ENCODE measurements at places on chromosomes 2 and 18.

DNA sequence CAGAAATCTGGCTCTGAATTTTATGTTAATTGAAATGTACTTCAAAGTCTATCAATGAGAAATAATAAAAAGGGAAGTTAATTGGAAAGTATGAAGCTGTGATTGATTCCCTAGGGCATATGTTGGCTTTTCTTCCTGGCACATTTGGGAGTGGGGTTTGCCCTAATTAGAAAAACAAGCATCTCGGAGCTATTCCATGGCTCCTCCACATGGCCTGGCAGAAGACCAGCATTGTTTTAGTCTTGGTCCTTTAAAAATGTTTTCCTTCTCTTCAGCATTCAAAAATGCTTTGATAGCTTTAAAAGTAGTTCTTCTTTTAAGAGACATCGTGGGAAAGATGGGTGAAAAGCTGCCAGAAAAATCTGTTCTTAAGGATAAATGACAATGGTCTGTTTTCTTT, 445.5 kb upstream of the PKDCC start:
- no peak for DNase-seq

DNA sequence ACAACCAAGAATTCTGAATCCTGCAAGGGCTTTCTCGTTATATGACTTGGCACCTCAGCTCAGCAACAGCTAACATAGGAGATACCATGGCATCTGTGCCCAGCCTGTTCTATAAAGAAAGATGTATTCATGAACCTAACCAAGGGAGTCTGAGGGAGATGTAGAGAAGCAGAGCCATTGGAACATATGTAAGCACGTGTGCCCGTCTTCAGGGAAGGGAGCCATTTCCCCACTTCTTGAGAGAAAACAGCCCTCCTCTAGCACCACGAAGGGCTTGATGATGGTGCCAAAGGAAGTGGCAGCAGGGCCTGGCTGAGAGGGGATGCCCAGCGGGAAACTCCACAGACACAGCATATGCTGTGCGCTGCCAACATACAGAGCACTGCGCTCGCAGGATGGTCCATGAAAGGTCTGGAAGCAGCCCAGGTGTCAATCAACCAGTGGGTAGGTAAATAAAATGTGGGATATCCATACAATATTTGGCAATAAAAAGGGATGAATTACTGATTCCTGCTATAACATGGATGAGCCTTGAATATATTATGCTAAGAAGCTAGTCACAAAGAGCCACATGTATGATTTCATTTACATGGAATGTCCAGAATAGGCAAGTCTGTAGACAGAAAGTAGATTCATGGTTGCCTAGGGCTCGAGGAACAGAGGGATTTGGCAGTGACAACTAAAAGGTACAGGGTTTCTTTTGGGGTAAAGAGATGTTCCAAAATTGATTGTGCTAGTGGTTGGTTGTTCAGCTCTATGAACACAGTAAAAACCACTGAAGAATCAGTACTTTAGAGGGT, 16.1 kb downstream of the TMEM247 start:
- no peak for DNase-seq

DNA sequence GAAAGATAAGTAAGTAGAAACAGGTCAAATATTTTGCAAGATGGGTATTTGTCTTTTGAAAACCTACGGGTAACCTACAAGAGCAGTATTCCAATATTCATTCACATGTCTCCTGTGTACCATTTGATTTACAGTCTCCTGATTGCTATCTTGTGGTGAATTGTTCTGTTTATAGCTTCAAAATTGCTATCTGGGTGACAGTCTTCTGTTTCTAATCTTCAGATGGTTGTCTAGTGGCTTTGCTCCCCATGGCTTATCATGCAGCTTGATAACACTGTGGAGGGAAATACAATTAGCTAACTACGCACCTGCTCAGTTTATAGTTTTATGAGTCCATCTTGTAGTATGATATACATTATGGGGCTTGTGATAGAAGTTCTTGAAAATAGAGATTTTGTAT, 816.8 kb downstream of the CPS1 start:
- DNase-seq, result no peak

DNA sequence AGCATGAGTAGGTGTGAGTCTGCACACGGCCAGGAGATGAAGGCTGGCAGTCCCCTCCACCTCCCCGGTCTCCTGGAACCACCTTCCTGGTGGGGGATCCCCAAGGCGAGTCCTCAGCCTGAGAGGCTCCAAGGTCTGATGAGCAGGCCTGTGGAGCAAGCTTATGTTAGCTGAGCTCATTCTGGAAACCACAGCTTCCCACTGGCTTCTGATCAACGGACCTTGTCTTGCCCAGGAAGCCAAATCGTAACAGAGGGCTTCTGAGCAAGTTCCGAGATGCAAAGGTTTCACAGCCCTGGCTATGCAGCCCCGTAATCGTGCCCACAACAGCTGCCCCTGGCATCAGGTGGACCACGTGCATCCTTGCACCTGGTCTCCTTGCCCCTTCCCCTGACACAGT, 28.8 kb upstream of the GPR55 start:
- no peak for DNase-seq

- DNase-seq, result no peak
Measured at GRCh38 chr2:26162963-26163362, 9.9 kb upstream of the GAREM2 start.

- no peak for DNase-seq
Measured at GRCh38 chr2:61536180-61536571, 2.0 kb downstream of the XPO1 start.

DNA sequence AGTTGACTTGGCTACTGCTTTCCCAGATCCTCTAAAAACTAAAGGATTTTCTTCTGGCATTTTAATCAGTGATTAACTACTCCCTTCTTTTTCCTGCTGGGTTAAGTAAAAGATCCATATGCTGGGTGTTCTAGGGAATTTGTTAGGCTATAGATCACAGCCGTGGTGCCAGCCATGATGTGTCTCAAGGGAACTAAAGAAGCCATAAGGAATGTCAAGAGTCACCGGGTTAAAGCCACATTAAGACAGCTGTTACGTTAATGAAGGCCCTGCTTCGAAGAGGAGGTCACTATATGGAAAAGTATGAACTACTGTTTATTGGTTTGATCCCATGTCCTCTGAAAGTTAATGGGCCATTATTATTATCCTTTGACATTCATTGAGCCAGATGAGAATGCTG, 70.7 kb downstream of the PAX3 start:
- DNase-seq, result no peak

DNA sequence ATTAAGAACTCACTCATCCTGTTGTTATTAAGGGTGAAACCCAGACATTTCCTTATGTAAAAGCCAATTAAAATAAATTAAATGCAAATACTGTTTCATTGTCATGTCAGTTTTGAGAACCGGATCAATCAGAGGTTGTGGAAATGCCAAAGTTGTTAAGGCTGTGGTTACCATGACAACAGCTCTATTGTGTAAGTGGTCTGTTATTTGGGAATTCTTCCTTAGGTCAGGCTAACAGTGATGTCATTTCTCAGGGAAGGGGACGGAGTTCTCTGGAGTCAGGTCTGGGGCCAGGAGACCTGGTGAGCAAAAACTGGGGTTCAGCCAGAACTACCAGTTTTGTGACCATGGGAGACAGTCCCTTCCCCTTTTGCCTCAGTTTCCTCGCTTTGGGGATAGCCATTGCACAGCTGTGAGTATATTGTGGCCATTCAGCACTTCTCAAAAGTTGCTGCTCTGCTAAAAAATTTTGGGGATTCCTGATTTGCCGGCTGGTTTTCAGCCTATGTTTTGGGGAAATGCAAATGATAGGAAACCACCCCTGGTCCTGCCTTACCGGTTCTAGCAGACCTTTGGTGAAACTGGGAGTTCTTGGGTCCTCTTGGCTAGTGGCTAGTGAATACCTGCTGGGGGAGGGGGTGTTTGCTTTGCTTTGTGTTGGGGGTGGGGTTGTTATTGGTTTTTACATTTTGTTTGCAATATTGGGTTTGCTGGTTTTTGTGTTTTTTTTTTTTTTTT, 21.6 kb downstream of the HPCAL1 start:
- DNase-seq, result no peak

- no peak for DNase-seq
Measured at GRCh38 chr2:100923461-100924060, 78.5 kb upstream of the RPL31 start.

GRCh38 chr2:111670776-111671175, 213.2 kb downstream of the ANAPC1 start:
- no peak for DNase-seq

DNA sequence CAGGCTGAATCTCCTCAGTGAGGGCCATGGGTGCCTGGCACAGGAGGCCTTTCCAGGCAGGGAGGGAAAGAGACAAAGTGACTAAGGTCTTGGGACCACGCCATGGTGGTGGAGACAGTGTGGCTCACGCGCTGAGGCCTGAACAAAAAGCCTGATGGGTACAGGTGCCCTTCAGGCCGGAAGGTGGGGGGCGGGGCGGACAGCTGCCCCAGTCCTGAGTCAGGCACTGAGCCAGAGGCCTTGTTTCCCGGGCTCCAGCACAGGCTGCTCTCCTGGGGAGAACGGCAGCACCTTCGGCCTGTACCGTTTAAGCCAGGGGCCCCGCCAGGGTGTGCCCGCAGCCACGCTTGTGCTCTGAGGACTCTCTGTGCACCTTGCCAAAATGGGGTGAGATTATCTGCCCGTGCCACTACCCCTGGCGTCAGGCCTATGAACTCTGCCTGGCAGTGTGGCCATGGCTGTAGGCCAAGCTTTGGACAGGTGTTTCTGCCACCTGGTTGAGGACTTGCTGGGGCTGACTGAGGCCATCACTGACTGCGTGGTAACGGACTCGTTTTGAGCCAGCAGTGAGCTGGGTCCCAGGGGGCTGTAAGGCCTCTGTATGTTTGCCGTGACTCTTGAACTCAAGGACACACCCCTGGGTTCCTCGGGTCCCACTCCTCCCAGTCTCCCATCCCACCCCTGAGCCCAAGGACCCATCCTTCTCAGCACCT, 31.7 kb upstream of the DNMT3A start:
- no peak for DNase-seq

DNA sequence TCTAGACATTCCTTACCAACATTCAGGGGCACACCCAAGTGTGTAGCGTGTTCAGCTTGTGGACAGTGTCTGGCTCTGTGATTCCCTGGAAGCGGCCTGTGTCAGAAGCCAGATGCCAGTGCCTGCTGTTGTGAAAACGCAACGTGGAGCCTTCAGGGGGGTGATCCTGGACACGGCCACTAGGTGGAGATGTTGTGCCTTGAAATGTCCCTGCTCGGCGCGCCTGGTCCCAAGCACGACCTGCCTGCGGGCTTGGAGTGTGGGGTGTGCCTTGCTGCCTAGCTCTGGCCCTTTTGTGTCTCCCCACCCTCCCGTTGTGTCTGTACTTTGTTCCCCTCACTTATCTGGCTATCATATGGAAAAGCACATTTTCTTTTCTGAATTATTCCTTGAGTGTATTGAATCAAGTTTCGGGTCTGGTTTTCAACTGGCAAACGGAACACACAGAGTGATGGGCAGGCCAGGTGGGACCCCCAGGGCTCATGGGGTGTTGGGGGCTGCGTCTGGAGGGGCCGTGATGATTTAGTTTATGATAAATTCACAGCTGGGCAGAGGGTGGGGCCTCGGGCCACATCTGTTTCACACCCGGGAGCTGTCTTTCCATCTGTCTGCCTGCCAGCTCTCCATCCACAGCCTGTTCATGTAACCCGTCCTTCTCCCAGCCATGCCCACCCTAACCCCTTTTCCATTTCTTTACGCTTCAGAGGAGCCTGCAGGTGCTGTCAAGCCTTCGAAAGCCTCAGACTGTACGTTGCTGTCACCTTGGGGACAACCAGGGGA, 95.5 kb downstream of the DYSF start:
- DNase-seq, result peak; percentile 45

GRCh38 chr18:58135183-58135641, 91.2 kb downstream of the NEDD4L start:
- DNase-seq, result no peak

GRCh38 chr2:77999376-77999775, 477.2 kb upstream of the LRRTM4 start:
- no peak for DNase-seq

DNA sequence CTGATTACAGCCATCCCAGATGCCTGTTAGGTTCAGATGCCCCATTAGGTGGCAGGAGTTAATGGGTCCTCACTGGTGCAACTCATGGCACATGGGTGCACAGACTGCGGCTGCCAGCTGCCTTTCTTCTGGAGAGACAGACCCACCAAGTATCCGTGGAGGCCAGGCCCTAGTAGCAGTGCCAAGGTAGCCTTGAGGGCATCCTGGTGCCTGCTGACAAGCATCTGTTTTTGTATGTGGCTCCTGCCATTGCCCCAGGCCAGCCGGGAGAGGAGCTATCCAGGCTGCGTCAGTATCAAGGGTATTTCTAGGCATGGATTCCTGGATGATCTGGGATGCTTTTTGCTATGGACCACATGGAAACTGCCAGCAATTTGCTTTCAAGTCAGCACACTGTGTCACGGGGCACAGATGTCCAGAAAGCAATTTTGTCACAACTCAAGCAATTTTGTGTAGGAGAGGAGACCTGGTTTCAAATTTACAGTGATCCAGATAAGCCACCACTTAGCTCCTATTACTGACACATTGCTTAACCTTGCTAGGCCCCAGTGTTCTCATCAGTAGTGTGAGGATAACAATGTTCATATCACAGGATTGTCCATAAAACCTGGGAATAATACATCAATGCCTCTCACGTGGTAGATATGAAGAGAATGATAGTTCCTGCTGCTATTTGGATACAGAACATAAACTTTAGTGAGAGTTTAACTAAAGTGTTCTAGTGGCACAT, 815.1 kb upstream of the RAB6C start:
- DNase-seq, result no peak

DNA sequence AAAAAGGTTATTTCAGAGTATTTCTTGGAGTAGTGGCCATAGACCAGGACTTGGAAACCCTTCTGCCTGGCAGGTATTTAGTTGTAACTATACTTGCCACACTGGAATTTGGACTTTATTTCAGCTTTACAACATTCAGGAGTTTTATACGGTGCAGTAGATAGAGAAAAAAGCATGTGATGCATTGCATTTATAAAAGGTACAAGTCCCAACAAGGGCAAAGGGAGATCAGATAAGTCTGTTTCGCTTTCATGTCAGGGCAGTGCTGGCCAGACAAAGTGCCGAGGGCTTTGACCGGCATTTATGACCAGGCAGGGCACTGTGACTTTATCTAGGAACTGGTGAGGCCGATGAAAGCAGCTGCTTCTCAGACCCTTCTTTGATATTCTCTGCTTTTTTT, 145.4 kb downstream of the RTN4 start:
- DNase-seq, result no peak

GRCh38 chr2:62570861-62571698, 65.1 kb upstream of the TMEM17 start:
- DNase-seq, result no peak

GRCh38 chr2:152420363-152420762, 85.4 kb downstream of the FMNL2 start:
- no peak for DNase-seq
